ENCODE measurements at places on chromosomes 16 and 17.

- no peak for DNase-seq
Observed at GRCh38 chr17:47690121-47690520, 3.8 kb upstream of the TBKBP1 start.

DNA sequence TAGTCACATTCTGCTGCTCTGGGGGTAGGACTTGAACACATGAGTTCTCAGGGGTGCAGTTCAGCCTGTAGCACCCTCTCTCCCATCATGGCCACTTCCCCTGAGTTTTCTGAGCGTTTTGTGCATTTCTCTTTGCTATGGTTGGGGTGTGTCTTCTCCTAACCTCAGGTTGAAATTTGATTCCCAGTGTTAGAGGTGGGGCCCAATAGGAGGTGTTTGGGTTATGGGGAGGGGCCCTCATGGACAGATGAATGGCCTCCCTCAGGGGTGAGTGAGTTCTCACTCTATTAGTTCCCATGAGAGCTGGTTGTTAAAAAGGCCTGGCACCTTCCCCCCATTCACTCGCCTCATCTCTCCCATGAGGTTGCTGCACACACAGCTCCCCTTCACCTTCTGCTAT lies 101.1 kb downstream of the FOXL1 start:
- DNase-seq = no peak

DNA sequence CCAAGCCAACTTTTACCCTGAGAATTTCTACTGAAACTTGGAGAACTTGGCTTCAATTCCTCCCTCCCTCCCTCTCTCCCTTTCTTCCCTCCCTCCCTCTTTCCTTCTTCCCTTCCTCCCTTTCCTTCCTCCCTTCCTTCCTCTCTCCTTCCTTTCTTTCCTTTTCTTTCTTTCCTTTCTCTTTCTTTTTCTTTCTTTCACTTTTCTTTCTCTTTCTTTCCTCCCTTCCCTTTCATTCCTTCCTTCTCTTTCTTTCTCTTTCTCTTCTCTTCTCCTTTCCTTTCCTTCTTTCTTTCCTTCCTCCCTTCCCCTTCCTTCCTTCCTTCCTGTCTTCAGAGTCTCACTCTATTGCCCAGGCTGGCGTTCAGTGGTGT lies 268.1 kb upstream of the SDK2 start:
- DNase-seq = no peak

GRCh38 chr16:11045846-11046245 lies 101.5 kb downstream of the CLEC16A start:
- peak; percentile 28 for DNase-seq

- no peak for DNase-seq
Observed at GRCh38 chr17:30308406-30308805, 16.7 kb upstream of the BLMH start.

DNA sequence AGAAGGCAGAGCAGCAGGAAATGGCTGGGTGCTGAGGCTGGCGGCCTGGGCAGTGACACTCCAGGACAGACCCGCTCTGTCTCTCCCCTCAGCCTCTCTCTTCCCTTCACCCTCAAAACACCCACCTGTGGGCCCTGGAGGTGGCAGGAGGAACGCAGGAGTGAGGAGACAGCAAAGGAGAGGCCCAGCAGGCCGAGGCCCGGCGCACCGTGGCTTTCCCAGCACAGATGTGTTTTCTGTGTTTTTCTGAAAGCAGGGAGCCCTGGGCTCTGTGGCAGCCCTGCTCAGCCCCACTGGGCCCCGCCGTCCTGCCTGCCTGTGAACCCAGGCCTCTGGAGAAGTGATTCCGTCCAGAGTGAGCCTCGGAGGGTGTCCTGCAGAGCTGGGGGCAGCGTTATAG lies 30.5 kb downstream of the ZNF469 start:
- no peak for DNase-seq

- no peak for DNase-seq
Observed at GRCh38 chr16:70611785-70612303, 34.5 kb upstream of the IL34 start.

DNA sequence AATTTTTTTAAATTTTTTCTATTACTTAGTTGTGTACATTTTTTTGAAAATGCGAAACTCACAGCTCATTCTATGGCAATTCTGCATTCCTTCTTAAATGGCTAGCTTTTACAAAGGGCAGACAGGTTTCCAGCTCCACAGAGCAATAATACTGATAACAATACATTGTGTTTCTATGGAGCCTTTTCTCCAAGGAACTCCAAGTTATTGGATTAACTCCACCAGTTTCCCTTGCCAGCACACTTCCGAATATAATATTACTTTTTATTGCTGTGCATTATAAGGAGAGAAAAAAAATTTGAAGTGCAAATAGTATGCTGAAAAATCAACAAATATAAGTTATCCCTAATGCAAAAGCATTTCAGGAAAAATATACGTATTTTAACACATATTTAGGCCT lies 127.5 kb upstream of the PSMD7 start:
- DNase-seq = no peak

DNA sequence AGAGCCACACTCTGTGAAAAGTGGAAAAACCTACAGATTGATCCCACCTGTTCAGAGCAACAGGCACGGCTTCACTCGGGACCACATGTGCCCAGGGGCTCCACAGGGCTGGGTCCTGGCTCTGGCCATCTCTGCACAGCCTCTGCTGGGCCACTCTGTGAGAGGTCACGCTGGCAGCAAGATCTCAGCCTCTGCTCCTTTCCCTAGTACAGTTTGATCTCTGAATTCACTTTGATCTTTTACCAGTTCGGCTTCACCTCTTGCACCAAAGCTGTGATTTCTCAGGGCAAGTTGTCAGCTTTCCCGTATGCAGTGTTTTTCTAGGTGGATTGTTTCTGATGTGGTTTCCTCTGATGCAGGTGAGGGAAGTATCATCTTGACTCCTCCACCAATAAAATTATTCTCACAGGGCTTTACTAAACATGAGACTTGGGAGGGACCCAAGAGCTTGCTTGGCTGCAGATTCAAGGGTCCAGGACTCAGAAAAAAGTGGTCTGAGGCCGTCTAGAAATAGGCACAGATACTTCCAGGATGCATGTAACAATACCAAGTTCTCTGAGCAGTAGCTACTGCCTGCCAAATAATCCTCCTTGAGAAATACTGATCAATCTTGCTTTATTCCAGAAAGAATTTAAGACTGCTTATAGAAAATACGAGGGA lies 24.0 kb upstream of the ALDH3A1 start:
- DNase-seq = no peak

- DNase-seq = peak; percentile 93
Observed at GRCh38 chr16:23423496-23424049, 29.4 kb downstream of the COG7 start.

- DNase-seq = no peak
Observed at GRCh38 chr16:4682616-4683254, 10.6 kb upstream of the NUDT16L1 start.

DNA sequence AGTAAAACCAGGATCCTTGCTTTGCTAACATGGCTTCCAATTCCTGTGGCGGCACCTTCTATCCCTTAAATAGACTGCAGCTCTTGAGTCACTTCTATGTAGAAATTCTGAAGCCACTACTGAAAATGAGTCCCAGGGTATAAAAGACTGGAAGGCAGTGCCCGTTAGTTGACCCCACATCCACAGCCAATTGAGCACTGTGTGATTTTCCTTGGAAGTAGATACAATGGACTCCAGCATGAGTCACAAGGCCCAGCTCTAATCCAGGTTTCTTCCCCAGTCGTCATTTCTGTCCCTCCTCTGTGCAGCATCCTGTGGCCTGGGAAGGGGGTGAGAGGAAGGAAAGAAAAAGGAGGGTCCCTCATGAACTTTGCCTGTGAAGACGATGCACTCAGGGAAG lies 69.5 kb downstream of the HLF start:
- DNase-seq = peak; percentile 66

- no peak for DNase-seq
Observed at GRCh38 chr17:80861418-80861815, 130.2 kb upstream of the CHMP6 start.

DNA sequence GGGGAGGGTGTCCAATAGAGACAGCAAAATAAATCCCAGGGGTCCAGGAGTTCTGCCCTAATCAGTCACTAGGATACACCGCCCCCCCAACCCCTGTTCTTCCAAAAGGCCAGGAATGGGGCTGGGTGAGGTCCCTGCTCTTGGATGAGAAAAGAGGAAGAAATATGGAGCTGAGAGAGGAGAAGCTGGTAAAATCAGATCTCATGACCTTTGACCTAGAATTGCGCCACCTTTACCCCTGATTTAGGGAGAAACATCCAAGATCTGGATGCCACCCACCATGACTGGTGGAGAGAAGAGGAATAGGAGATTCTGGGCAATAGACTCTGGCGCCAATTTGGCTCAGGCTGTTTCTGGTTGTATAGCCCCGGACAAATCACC lies 707 bp upstream of the CACNB1 start:
- DNase-seq = no peak

DNA sequence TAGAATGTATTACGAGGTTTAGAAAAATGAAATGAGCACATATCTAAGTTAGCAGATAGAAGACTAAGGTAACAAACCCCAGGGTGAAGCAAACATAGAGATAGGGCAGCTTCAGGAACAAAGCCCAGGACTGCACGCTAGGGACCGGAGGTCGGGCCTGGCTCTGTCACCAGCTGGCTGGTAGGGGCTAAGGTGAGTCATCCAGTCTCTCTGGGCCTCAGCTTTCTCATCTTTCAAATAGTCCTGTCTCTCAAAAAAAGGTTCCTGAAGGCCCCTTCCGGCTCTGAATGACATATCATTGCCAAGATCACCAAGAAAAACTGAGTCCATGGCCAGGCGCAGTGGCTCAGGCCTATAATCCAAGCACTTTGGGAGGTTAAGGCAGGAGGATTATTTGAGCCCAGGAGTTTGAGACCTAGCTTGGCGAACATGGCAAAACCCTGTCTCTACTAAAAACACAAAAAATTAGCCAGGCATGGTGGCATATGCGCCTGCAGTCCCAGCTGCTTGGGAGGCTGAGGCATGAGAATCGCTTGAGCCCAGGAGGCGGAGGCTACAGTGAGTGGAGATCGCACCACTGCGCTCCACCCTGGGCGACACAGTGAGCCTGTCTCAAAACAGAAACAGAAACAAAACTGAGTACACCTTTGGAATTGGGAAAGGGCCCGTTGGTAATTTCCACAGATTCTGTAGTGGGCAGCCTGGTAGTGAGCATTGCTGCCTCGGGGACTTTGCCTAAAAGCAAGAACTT lies 26.0 kb downstream of the PKD1L3 start:
- DNase-seq = no peak

- no peak for DNase-seq
Observed at GRCh38 chr16:31128711-31129567, 6.6 kb downstream of the PRSS8 start.

- DNase-seq = no peak
Observed at GRCh38 chr17:36034127-36034526, 16.4 kb upstream of the CCL23 start.

DNA sequence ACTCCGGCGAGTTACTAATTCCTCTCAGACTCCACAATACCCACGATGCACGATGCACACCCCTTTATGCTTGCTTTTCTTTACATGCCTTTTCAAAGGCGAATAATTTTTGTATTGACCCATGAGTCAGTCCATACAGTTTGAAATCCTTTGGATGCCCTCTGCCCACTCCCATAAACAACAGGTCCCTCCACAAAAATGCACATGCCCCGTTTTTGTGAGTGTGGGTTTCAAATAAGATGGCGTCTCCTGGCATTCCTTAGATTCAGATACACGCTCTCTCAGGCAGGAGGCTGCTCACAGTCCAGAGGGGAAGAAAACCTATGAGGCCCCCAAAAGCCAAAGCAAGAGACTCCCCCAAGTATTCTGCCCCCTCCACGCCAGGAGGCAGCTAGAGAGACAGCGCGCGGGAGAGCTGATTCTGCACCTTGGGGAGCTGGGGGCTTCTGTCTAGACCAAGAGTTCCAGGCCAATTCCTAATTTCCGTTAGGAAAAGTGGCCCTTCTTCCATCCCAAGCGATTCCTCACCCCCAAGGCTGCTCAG lies 19.6 kb upstream of the HOXB9 start:
- no peak for DNase-seq

GRCh38 chr16:66906916-66907836 lies 11.5 kb downstream of the CDH16 start:
- no peak for DNase-seq

- no peak for DNase-seq
Observed at GRCh38 chr17:39927929-39928857, 661 bp downstream of the LRRC3C start.

DNA sequence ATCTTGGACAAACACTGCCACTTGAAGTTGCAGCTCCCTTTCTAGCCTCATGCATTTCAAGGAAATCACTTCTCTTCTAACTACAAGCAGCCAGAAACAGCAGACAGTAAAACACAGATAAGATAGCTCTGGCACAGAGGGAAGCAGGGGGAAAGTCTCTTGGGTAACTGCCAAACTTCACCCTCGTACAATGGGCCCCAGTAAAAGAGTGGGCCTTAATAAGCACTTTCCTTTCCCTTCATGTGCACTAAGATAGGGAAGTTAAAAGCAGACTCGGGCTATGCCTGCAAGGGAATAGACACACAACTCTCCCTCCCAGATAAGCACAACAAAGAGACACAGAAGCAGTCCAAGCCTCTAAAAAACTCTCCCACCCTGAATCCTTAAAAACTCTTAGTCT lies 4.2 kb upstream of the KRTAP4-5 start:
- no peak for DNase-seq

DNA sequence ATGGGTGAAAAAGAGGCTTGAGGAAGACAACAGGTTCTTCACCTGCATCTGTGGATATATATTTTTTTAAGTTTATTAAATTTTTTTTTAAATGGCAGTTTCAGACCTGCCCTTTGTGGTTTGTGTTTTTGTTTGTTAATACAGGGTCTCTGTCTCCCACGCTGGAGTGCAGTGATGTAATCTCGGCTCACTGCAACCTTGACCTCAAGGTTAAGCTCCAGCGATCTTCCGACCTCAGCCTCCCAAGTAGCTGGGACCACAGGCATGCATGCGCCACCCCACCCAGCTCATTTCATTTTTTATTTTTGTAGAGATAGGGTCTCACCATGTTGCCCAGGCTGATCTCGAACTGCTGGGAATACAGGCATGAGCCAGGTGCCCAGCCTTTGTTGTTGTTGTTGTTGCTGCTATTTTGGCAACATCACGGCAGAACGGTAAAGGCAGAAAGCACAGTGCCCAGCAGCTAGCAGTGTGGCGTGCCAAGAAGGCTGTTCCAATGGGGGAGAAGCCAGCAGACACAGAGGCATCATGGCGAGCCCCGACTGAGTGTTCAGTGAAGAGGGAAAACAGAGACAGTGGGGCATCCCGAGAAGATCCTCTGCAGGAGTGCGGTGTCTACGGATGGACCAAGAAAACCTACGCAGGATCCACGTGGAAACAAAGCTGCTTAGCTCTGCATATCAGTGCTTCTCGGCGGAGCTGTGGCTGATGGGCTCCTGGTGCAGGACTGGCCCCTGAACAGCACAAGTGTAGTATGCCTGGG lies 19.6 kb downstream of the TMC6 start:
- DNase-seq = no peak

DNA sequence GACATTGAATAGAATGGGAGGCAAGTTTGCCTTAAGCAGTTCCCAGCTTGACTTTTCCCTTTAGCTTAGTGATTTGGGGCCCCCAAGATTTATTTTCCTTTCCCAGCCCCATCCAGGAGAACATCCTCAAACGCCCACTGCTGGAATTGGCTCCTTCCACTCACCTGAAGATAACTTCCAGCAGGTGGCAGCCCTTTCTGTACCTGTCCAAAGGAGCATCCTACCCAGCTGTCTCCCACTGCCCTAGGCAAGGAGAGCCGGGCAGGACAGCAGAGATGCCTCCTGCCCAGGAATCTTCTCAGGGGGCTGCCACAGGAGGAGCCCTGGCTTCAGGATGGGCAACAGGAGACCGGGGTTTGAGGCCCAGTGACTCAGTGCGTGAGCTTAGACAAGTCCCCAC lies 6.4 kb downstream of the CACNG5 start:
- no peak for DNase-seq
